ENCODE measurements at places on chromosomes 4 and X.

- no peak for DNase-seq
Measured at GRCh38 chr4:2042204-2042946, 16.8 kb upstream of the NAT8L start.

- no peak for DNase-seq
Measured at GRCh38 chr4:64174247-64174882, 234.9 kb downstream of the TECRL start.

GRCh38 chr4:88761861-88762523 is 64.4 kb upstream of the NAP1L5 start:
- no peak for DNase-seq

- no peak for DNase-seq
Measured at GRCh38 chr4:929096-929765, 2.9 kb downstream of the GAK start.

DNA sequence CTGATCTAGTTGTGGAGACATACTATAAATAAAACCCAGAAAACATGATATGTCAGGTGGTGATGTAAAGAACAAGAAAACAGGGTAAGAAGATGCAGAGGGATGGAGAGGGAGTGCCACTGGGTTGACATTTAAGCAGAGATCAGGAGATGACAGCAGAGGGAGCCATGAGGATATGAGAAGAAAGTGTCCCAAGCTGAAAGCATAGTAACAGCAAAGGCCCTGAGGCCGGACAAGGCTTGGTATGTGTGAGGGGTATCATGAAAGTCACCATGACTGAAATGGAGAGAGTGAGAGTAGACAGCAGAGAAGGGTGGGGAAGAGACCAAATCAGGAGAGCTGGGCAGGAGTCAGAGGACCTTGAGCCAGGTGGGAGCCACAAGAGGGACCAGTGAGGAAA is 3.4 kb downstream of the GPKOW start:
- DNase-seq: no peak

- DNase-seq: no peak
Measured at GRCh38 chrX:32141841-32142240, 1069.5 kb downstream of the DMD start.

GRCh38 chr4:177356921-177357320 is 47.2 kb downstream of the NEIL3 start:
- DNase-seq: no peak

- peak; percentile 89 for DNase-seq
Measured at GRCh38 chr4:11416767-11417113, 12.0 kb downstream of the HS3ST1 start.

GRCh38 chr4:26839534-26839951 is 21.1 kb upstream of the STIM2 start:
- no peak for DNase-seq

All from cardiac muscle cell (in vitro differentiated cells and primary cell).